NCI-H146 (cell line): ENCODE measurements at places on chromosomes 5 and 9.

GRCh38 chr5:75720882-75721281 lies 3.6 kb upstream of the POC5 start:
- DNase-seq, result no peak

- no peak for DNase-seq
Observed at GRCh38 chr5:129601576-129601975, 141.5 kb downstream of the ADAMTS19 start.

DNA sequence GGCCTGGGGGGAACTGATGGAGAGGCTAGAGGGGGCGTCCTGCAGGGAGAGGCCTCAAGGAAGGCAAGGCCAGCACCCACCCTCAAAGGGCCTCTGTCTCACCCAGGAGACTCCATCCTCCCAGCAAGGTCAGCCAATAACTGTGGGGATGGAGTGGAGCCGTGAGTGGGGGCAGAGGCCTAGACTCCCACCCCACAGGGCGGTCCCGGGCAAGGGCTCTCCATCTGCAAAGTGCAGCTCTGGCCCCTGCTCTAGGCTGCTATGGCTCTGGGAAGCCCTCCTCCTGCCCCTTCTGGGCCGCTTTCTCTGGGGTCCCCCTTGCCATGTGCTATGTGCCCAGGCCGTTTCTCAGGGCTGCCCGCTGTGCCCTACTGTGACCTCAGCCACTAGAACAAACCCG lies 14.0 kb downstream of the FPGS start:
- DNase-seq, result no peak

DNA sequence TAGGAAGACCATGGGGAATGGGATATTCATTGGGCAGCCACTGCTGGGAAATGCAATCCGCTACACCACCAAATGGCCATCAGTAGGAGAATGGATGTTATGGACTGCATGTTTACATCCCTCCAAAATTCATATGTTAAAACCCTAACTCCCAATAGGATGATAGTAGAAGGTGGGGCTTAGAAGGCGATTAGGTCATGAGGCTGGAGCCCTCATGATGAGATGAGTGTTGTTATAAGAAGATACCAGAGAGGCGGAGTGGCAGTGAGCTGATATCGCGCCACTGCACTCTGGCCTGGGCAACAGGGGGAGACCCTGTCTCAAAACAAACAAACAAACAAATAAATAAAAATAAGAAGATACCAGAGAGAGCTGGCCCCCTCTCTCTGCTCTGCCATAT lies 16.1 kb upstream of the GTF3C5 start:
- DNase-seq, result no peak

GRCh38 chr9:110160123-110160522 lies 47.8 kb downstream of the C9orf152 start:
- DNase-seq, result no peak

DNA sequence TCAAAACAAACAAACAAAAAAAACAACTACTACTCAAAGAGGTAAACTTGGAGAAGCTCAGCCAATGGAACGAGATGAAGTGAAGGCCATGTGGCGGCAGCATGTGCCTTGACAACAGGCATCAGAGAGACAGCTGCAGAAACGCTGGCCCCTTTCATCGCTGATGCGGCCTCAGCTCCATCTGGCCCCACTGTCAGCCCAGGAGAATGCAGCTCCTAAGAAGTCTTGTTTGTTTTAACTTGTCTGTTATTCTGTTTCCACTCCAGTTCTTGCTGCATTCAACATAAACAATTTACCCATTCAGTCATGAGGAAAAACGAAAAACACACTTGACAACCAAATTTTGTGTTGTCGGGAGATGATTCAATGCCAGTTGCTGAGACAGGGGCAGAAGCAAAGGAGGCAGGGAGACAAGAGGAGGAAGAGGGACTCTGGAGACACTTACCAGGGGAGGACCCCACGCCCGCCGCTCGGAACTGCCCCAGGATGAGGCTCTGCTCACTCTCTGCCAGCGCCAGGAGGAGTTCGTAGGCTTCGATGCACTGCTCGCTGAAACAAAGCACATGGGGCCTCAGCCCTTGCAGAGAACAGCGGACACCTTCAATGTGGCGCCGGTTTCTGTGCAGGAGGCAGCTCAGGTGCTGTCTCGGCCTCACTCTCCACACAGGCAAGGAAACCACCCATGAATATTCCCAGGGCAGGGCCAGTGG lies 91.2 kb downstream of the DCP2 start:
- DNase-seq, result no peak

- no peak for DNase-seq
Observed at GRCh38 chr5:88756953-88757352, 126.0 kb downstream of the MEF2C start.

DNA sequence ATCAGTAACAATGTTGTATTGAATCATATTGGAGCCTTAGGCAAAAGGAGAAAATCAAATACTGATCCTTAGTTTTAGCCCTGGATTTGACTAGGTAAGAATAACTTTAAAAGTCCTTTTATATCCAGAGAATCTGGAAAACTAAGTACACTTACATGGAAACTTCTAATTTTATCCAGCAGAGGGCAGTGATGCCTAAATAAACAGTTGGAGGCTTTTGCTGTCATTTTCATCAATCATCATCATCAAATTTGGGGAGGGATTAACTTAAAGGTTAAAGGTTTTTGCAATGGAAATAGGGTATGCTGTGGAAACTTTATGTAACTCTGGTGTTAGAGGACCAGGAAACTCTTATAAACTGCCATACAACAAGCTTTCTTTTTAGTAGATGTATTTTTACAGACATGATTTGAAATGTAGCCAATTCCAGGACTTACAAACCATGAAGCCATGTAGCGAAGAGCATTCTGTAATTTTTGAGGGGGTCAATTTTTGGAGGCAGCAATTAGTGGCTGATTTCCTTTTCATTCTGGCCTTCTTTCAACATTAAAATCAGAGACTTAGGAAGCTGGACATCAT lies 112.7 kb downstream of the OSTF1 start:
- DNase-seq, result peak; percentile 18

DNA sequence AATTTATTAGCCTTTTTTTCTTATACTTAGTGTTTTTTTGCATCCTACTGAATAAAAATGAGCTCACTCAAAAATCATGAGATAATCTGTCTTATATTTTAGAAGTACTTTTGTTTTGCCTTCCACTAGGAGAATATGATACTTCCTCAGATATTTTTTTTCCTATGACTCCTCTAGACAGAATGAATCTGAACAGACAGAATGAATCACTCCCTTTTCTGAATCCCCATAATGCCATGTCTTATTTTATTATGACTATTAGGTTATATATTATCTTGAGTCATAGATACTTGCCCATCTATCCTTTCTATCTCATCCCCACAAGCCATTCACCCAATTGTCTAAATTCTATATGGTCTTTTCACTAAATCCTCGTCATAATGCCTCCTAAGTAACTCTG lies 134.6 kb downstream of the BRINP1 start:
- no peak for DNase-seq

DNA sequence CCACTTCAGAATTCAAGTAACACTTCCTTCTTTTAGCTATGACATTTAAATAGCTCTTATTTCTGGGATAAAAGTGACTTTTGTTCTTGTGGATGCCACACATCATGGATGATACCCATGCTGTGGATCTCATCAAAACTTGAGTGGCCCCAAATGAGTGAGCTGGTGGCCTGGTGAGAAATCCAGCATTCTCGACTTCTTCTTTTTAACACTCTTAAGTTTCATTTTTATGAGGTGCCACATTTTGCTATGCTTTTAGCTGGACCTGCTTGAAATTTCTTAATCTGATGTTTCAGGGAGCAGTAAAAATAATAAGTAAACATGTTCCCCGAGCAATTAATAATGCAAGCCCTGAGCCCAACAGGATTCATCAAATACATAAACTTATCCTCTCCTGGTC lies 384.8 kb upstream of the MEF2C start:
- no peak for DNase-seq

DNA sequence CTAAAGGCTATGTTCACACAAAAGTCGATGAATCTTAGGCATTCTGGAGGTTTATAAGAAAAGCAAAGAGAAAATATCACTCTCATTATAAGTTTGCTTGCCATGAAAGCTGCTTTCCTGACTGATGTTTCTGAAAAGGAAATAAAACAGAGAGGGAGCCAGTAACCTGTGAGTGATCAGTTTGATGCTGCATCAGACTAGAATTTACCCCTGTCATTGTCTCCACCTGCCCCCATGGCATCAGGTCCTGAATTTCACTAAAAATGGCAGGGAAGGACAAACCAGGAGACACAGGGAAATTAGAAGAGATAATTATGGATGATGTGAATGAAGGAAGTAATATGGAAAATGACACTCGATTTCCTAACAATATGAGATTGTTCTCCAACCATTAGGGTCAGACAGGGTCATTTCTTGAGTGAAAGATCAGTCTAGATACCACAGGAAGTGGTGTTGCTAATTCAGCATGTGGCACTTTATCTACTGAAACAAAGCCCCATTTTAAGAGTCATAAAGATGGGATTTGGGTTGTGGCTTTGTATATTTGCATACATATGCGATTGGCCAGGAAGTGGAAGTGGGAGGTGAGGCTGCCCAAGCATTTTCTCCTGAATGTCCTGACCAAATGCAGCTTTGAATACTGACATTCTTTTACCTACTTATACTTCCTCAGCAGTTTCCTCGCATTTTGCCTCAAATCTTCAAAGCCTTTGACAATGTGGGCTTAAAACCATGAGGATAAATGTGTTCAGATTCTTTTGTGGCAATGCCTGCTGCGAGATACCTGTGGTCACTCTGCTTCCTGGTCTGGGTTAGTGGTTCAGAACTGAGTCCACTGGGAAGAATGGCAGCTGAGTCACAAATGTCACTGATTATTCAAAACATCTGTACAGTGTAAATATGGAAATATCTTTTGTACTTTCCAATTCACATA lies 29.7 kb downstream of the MEGF10 start:
- no peak for DNase-seq

GRCh38 chr5:56270568-56271392 lies 37.6 kb upstream of the ANKRD55 start:
- DNase-seq, result peak; percentile 73

DNA sequence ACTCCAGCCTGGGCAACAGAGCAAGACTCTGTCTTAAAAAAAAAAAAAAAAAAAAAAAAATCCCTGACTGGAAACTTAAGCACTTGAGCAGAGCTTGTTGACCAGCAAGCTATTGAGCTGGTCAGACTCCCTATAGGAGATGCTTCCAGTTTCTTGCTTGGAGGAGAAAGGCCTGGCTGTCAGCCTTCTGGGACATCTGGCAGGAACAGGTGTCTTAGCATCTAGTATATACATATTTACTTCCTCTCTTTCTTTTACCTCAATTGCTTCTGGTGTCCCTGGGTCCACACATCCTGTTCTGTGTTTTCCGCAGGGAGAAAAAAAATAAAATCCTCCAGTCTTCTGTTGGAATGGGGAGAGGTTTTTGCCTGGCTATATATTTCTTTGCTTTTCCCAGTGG lies 60.1 kb downstream of the PRKACG start:
- DNase-seq, result no peak

GRCh38 chr9:132078699-132079356 lies 839 bp downstream of the MED27 start:
- DNase-seq, result no peak

DNA sequence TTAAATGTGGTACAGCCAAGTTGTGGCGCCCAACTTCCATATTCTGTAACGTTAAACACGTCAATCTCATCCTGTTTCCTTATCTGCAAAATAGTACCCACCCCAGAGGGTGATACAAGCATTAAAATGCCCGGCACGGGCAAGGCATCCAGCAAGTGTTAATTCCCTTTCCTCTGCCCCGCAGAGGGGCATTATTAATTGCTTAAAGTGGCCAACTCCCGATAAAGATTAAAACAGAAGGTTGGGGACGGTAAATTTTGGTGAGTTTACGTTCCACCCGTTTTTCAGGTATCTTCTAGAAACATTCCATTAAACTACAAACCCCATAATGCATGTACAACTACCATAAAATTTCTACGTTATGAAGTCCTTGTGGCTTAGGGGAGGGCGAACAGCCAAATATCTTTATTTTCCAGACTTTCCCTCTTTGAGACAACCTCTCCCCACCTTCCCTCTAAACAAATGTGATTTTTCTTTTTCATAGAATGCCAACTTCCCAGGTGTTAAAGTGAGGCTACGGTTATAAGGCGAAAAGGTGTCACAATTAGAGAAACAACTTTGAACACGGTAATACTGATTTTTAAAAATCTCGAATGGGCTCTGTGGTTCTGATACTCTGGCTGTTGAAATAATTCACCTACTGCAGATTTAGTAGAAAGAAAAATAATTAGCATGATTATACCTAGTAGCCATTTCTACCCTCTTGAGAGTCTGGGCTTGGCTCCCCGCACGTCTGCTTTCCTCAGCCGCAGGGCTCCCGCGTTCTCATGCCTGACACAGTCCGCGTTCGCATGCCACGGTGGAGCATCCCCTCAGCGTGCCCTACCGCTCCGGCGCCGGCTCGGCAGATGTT lies 1.2 kb upstream of the GPBP1 start:
- peak; percentile 33 for DNase-seq

GRCh38 chr9:134712926-134713325 lies 71.3 kb downstream of the COL5A1 start:
- DNase-seq, result no peak

DNA sequence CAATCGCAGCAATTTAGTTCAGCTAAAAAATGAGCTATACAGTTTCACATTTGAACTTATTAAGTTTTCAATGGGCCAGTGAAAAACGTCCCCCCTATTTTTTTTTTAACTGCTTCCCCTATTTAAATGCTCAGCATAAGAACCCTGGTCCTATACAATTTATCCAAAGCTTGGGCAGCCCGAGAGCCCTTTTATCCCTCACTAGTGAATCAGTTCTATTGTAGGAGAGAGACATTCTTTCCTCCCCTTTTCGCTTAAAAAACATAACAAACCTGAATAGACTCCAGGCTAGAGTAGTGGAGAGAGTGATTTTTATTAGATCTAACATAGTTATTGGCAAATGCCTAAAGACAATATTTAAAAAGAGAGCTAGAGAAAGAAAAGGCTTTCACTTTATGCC lies 1.4 kb downstream of the LIX1 start:
- no peak for DNase-seq

GRCh38 chr9:105413525-105413924 lies 34.3 kb upstream of the FSD1L start:
- peak; percentile 0 for DNase-seq

DNA sequence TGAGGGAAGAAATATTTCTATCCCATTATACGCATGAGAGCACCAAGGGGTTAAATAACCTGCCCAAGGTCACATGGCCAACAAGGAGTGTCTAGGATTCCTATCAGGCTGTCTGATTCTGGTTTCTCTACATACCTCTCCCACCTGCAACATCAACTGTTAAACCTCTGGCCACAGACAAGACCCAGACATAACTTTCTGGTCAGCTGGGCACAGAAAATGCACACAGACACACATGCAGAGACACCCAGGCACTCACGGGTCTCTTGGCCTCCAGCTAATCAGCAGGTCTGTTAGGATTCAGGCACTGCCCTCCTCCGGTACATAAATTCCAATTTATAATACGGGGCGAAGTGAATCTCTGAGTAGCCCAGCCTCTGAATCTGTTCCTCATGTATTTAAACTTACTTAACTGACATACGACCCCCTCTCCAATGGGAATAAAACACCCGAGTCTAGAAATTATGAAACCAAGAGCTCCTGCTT lies 1.5 kb downstream of the SEPTIN8 start:
- DNase-seq, result no peak

- no peak for DNase-seq
Observed at GRCh38 chr5:172493461-172493860, 39.1 kb upstream of the SH3PXD2B start.

- DNase-seq, result no peak
Observed at GRCh38 chr5:231661-232060, 13.5 kb downstream of the SDHA start.
